ENCODE measurements at places on chromosomes 1 and 21. TPM values are rescaled to one million over a fixed set of nuclear protein-coding genes. Genes with fewer than 3 reads are reported as not detected.

The NBPF8 gene
- total RNA-seq: 5.5 TPM

The LRRC38 gene
- total RNA-seq: not detected

DNA sequence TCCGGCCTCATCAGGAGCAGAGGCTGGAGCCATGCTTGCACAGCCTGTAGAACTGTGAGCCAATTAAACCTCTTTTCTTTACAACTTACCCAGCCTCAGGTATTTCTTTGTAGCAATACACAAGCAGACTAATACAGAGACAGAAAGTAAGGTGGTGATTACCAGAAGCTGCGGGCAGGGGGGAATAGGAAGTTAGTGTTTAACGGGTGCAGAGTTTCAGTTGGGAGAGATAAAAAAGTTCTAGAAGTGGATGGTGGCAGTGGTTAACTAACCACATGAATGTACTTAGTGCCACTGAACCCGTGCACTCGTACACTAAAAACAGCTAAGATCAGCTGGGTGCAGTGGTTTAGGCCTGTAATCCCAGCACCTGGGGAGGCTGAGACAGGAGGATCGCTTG, 80.4 kb upstream of the TARDBP start:
- DNase-seq: no peak

DNA sequence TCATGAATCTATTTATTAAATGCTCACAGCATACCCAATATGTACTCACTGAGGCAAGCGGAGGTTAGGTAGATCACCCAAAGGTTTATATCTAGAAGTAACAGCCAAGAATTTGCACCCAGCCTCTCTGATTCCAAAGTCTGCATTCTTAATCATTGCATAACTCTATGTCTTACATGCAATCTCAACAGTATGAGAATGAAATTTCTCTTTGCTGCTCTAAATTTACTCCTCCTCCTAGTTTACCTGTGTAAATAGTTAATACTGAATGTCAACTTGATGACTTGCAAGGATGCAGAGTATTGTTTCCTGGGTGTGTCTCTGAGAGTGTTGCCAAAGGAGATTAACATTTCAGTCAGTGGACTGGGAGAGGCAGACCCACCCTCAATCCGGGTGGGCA, 840.6 kb downstream of the BRINP3 start:
- no peak for DNase-seq

- no peak for DNase-seq
Observed at GRCh38 chr1:211339631-211340041, 13.0 kb downstream of the TRAF5 start.

The RPTN gene
- not detected for total RNA-seq

DNA sequence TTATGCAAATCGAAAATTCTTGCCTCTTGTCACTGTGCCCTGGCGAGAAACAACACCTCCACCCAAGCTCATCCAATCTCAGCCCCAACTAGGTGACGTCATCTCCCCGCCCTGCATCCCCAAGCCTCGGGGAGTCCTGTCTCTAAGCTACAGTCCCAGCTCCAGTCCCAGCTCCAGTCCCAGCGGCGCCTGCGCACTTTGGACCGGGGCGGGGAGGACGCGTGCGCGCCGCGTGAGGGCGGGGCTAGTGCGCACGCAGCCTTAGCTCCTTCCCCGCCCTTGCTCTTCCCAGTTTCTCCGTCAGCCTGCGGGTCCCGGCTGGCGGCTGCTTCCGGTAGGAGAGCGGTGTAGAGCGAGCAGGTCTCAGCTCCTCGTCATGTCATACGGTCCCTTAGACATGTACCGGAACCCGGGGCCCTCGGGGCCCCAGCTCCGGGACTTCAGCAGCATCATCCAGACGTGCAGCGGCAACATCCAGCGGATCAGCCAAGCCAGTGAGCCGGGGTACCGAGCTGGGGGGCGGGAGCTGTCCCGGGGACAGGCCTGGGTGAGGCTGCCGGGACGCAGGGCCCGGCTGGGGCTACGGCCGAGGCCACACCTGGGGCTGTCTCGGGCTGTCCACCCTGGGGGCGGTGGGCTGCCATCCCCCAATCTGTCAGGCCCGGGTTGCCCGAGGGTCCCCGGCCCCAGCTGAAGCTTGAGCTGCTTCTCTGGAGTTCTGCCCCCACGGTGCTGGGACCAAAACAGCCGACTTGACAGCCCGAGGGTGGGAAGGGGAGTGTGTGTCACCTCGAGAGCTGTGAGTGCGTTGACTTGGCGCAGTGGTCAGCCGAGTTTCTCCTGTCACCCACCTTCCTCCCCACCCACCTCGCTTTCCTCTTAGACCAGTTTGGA, at the start of gene STX12:
Gene STX12 (plus strand): TSS at position 288 of the 894 bp plus-strand sequence. CDS start 89 bp downstream, at position 377.
- DNase-seq: peak; percentile 99

- DNase-seq: no peak
Observed at GRCh38 chr1:145956781-145957442, 905 bp downstream of the LIX1L start.

GRCh38 chr1:167052389-167052788, 37.8 kb downstream of the GPA33 start:
- DNase-seq: no peak

- no peak for DNase-seq
Observed at GRCh38 chr1:70828177-70828576, 219.4 kb downstream of the PTGER3 start.

The DIO1 gene
- not detected for total RNA-seq

DNA sequence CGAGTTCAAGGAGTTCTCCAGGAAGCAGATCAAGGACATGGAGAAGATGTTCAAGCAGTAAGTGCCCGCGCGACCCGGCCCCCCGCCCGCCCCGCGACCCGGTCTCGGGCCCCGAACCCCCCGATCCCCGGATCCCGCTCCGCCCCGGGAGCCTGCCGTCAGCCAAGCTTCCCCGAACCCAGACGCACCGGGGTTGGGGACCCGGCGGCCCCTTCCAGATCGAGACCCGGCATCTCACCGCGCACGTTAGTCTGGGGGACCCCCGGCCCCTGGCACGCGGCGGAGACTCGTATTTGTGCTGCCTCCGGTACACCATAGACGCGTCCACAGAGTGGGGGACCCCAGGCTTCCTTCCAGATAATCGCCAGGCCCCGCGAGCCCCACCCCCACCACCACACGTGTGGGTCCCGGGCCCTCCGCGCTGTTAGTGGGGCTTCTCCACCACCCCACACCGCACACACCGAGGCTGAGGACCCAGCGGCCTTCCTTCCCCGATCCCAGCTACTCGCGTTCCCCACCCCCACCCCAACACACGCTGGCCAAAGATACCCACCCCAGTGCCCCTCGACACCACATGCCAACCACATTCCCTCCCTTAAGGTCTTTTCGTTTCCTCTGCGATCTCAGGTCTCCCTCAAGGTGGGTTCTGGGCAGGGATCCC, 665 bp downstream of the EFHD2 start:
- DNase-seq: no peak

DNA sequence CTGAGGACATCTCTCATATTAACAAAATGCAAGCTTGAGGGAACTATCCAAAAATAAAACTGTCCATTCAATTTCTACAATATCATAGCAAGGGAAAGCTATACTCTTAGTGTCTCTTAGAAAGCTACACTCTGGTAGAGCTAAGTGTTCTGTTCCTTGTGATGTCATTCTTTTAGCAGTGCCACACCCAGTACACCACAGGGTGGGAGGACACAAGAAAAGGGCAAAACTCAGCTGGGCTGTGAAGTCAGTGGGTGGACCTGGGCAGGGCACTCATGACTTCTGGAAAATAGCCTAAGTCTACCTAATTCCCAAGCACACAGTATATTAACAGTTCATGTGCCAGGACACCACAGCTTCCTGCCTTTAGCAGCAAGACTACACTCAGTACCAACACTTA, 42.2 kb upstream of the TNFSF4 start:
- DNase-seq: no peak

GRCh38 chr1:246597340-246597739, 31.1 kb downstream of the CNST start:
- no peak for DNase-seq

- no peak for DNase-seq
Observed at GRCh38 chr1:115746021-115746690, 22.4 kb downstream of the CASQ2 start.

The ASAP3 gene
- 10.0 TPM for total RNA-seq

The LRP8 gene
- 86.6 TPM for total RNA-seq

The RABGAP1L gene
- total RNA-seq: 145 TPM

DNA sequence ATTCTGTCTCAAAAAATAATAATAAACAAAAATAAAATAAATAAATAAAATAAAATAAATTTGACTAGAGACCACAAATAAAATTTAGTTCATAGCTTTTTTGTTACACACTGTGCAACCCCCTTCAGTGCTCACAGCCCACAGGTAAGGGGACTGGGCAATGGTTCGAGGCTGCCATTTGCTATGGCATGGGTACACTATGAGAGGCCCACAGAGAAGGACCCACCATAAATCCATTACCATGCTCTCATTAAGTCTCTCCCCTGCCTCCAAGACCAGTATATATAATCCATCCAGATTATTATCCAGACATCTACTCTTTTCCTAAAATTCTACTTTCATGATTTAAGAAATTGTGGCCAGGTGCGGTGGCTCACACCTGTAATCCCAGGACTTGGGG, 8.7 kb upstream of the RIT1 start:
- DNase-seq: no peak

- DNase-seq: no peak
Observed at GRCh38 chr1:165539306-165539705, 4.5 kb upstream of the LRRC52 start.

- no peak for DNase-seq
Observed at GRCh38 chr21:28269173-28269572, 723.5 kb downstream of the LTN1 start.

The KCNE2 gene
- total RNA-seq: not detected

DNA sequence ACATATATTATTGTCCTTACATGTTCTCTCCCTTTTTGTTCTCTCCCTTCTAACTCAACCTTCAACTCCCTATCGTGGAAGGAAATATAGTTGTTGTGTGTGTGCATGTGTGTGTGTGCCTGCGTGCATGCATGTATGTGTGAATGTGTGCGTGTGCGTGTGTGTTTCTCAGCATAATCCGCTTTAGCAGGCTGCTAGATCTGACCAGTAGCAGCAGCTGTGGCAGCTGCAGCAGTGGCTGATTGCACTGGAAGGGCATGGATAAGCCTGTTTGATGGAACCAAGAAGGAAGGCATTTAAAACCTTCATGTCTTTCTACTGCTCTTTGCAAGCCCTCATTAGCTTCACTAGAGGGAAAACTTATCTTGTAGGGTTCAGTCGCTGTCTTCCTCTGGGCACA, 65.6 kb upstream of the IRF2BP2 start:
- DNase-seq: no peak

DNA sequence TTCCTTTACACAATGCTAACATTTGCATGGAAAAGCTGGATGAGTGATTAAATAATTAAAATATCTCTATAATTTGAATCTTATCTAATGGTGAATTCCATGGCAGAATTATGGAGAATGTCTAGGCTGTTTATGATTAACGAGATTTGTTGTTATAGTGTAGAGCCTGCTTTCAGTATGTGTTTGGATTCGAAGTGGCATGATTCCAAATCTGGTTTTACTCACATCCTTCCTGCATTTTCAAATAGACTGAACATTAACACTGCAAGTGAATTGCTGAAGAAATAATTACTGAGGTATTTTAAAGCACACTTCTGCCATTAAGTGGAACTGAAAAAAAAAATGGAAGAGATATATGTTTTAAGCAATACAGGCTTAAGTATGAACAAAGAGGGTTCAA, 5.1 kb upstream of the NEK7 start:
- DNase-seq: no peak

GRCh38 chr21:26469789-26470188, 103.3 kb downstream of the CYYR1 start:
- DNase-seq: peak; percentile 17

- DNase-seq: peak; percentile 18
Observed at GRCh38 chr1:51506537-51506936, 12.5 kb downstream of the EPS15 start.

The SPATA45 gene
- total RNA-seq: not detected

DNA sequence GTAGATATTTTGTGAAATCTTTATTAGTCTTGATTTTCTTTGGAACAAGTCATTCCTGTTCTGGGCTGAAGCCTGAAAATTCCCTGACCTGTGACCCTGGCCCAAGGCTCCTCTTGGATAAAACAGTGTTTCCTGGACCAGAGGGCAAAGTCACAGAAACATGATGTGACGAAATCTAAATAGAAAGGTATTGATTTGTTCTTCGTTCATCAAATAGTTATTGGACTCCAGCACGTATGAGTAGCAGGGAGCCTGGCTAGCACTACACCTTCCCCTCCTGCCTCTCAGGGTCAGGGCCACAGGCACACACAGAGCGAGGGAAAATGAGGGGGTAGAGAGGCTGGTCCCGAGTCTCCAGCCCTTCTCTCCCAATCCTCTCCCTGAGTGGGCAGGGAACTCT, 1.7 kb upstream of the CLDN14 start:
- DNase-seq: no peak

- no peak for DNase-seq
Observed at GRCh38 chr1:204013052-204013451, 59.9 kb upstream of the SOX13 start.

The B3GALT5 gene
- 0.62 TPM for total RNA-seq

- no peak for DNase-seq
Observed at GRCh38 chr1:245872475-245872874, 634.6 kb downstream of the SMYD3 start.

DNA sequence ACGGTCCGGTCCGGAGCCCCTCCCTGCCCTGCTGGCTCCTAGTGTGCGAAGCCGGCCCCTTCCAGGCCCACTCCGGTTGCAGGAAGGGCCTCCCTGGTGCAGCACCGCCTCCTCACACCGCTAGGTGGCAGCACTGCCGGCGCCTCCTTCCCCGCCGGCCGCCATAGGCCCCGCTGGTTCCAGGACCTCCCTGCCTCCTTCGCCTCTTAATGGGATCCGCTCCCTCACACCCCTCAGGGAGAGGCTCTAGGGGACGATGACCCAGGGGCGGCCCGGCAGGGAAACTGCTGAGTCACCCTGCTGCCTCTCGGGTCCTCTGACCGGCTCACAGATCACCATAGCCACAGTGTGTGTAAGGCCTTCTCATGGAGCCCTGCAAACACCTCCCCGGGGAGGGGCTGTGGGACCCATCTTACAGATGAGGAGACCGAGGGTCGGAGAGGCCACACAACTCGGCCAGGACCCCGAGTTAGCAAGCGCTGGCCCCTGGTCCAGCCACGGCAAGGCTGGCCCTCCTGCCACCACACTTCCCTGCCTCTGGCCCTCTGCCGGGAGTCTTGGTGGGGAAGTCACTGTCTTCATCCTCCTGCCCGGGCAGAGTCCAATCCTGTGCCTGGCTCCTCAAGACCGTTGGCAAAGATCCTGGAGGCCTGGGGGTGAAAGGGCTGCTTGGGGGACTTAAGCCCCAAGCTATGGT, 1.6 kb upstream of the AJAP1 start:
- no peak for DNase-seq

GRCh38 chr1:211704543-211704942, 29.1 kb upstream of the NEK2 start:
- no peak for DNase-seq
